Activated CD8-positive, alpha-beta memory T cell treated with anti-CD3 and anti-CD28 coated beads, Interleukin-2, amount 50 U/mL, for 4 hours (primary cell): ENCODE measurements at places on chromosomes 4 and X.

DNA sequence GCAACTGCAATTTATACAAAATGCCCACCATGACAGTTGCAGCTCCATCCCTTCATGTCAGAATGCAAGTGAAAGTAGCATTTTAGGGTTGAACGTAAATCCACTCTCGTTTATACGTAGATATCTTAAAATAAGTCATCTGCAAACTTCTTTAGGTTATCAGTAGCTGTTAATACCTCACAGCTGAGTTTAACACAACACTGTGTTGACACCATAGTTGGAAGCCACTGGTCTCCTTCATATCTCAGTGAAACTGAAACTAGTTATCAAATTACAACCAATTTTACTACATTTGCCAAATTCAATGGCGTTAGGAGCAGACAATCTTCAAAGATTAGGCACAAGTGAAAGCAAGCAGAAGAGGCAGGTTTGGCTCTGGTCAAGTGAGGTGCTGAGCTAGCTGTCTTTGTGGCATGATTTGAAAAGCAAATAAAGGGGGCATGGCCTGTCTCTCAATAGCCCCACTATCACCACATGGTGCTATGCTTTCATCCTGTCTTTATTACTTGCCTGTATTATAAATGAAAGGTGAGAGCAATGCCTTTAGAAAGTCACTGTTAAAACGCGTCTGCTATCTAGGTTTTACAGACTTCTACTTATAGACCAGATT is 12.3 kb downstream of the PPP3CA start:
- DNase-seq: no peak

DNA sequence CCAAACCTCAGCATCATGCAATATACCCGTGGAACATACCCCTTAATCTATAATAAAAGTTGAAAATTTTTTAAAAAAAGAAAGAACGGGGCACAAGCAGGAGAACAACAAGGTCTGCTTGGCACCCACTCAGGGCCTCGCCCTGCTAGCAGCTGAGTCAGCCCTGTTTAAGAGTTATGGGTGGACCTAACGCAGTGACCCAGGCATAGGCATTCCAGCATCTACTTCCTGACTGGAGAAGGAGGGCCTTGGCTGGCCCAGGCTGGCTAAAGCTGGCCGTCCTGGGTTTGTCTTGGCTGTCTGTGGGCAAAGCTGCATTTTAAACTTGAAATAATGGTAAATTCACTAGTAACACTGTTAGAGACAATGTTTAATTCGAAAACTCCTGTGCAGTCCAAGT is 236.7 kb upstream of the PGRMC2 start:
- DNase-seq: no peak

- no peak for DNase-seq
These were observed 372.4 kb upstream of the SLC7A11 start for GRCh38 chr4:138614398-138615142.

GRCh38 chrX:127390316-127390715 is 570.8 kb downstream of the PRR32 start:
- no peak for DNase-seq

GRCh38 chr4:88575186-88575585 is 17.1 kb upstream of the HERC3 start:
- no peak for DNase-seq

- no peak for DNase-seq
These were observed 335.4 kb downstream of the UNC5C start for GRCh38 chr4:95213366-95213765.

GRCh38 chrX:111609206-111609605 is 71.8 kb upstream of the ALG13 start:
- DNase-seq: no peak
